NCI-H2171 (cell line): ENCODE measurements at places on chromosomes 13 and 19.

DNA sequence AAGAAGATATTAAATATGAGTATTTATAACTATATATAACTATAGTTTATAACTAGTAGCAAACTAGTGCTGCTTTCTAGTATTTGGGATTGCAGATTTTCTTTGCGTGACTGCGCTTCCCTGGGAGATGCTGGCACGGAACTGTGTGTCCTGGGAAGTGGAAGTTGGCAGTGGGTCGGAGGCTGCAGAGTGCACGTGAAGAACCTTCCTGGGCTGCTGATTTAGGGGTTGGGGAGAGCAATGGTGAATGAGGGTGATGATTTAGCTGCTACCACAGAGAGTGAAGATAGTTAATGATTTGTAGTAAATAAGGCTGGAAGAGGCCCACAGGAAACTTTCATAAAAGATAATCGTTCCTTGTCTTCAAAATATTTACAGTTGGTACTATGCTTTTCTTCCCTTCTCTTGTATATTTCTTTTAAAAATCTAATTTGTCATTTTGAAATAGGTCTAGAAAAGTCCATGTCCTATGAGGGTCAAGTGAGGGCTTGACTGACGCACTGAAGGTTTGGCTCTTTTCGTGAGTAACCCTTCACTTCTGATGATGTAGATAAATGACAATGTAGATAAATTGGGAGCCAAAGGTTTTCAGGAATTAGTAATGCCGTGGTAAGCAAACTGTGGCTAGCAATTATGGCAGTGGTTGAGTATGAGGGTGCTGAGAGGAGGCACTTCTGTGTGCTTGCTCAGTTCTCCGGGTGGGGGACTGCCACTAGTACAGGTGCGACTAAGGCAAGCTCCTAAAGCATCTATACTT is 3.0 kb upstream of the NAA16 start:
- no peak for DNase-seq

- DNase-seq, result no peak
Observed at GRCh38 chr13:50420718-50421472, 405.7 kb downstream of the KCNRG start.

DNA sequence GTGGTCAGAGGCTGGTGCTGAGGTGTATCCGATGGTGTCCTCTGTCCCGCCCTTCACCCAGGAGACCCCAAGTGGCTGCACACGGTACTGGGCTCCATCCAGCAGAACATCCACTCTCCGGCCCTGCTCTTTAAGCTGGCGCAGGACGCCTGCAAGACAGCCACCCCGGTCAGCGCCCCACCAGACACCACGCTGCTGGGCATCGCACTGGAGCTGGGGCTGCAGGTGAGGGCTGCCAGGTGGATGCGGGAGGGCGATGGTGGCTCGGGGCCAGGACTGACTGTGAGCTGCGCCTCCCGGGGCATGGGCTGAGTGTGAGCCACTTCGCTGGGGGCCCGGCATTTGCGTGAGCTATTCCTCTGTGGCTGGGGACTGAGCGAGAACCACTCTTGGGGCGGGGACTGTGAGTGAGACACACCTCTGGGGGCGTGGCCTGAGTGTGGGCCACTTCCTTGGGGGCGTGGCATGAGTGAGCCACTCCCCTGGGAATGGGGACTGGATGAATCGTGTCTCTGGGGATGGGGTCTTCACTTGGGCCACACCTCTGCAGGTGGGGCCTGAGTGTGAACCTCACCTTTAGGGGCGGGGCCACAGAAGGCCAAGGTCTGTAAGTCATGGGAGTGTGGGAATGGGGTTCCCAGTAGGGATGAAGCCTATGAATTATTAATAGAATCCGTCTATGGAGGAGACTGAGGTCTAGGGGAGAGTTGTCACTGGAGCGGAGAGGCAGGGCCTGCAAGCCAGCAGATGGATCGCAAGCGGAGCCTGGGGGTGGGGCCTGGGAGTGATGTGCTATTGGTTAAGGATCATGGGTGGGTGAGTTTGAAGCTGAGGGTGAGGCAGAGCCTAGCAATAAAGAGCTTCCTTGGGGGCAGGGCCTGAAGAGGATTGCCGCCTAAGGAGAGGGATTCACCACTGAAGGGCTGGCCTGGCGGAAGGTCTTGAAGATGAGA is 30.5 kb downstream of the ZSWIM4 start:
- no peak for DNase-seq

DNA sequence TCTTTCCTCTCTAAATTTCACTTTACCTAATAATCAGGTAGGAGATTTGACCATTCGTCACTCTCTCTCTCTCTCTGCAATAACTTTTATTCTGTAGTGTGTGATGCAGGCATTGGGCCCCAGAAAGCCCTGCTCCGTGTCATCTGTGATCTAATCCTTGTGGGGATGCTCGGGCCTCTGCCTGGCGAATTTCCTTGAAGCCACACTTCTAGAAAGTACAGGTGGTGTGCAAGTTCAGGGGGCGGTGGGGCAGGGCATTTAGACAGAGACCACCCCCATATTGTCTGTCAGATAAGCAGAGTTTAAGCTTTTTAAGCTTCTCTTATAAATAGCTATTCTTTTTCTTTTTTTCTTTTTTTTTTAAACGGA is 53.4 kb upstream of the GPR12 start:
- DNase-seq, result no peak

DNA sequence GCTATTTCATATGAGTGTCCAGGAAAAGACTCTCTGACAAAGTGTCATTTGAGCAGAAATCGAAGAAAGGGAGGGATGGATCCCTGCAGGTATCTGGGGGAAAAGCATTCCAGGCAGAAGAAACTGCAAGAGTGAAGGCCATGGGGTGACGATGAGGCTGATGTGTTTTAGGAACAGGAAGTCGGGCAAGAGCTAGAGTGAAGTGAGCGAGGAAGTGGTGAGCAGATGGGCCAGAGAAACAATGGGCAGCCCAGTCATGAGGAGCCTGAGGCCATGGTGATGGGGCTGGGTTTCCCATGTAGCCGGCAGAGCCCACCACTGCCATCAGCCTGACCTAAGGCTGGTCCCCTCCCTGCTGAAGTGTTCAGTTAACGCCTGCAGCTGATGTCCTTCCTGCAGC is 150.2 kb downstream of the TNFSF13B start:
- DNase-seq, result no peak

- no peak for DNase-seq
Observed at GRCh38 chr19:36136964-36137686, 2.7 kb upstream of the CAPNS1 start.

DNA sequence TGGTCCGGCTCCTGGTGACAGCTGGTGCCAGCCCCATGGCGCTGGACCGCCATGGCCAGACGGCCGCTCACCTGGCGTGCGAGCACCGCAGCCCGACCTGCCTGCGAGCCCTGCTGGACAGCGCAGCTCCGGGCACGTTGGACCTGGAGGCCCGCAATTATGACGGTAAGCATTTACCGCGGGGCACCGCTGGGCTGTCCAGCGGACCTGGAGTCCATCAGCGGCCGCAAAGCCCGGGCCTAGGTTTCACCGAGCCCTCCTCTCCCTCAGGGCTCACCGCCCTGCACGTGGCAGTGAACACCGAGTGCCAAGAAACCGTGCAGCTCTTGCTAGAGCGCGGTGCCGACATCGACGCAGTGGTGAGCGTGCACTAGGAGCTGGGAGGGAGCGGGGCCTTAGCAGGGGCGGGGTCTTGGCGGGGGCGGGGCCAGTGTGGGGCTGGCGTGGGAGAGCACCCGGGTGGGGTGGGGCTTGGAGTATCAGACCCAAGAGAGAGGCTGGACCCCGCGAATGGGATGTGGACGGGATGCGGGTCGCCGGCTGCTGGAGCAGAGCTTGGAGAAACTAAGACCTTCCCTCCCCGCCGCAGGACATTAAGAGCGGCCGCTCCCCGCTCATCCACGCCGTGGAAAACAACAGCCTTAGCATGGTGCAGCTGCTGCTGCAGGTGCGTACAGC is 8.7 kb downstream of the BCL3 start:
- DNase-seq, result no peak

DNA sequence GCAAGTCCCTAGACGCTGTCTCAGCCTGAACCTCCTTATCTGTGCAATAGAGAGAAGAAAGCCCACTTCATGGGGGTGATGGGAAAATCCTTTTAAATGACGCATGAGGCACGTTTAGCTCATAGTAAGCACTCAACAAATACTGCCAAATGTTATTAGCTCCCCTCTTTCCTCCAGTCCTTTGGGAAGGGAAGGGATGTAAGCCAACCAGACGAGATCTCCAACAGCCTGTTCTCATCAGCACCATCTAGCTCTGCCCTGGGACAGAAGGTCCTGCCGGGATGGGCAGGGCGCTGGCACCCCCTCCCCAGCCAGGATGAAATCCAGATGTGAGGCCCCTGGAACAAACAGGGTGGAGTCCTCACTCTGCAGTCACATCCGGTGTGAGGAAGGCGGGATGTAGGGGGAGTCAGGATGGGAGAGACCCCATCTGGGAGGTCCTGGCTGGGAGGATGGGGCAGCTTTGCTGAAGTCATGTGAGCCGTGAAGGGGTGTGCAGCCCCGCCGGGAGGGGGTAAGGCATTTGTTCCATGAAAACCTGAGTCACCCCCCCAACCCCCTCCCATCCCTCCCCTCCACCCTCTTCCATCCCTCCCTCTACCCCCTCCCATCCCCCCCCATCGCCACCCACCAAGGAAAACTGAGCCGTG is 4.6 kb downstream of the S1PR2 start:
- DNase-seq, result no peak

- no peak for DNase-seq
Observed at GRCh38 chr13:59425211-59425741, 738.5 kb downstream of the DIAPH3 start.
